GM12878 (cell line): ENCODE measurements at places on chromosomes 1 and 21. TPM values are rescaled to one million over a fixed set of nuclear protein-coding genes. Genes with fewer than 3 reads are reported as not detected.

- DNase-seq = no peak
Observed at GRCh38 chr1:162716123-162716522, 74.4 kb upstream of the HSD17B7 start.

DNA sequence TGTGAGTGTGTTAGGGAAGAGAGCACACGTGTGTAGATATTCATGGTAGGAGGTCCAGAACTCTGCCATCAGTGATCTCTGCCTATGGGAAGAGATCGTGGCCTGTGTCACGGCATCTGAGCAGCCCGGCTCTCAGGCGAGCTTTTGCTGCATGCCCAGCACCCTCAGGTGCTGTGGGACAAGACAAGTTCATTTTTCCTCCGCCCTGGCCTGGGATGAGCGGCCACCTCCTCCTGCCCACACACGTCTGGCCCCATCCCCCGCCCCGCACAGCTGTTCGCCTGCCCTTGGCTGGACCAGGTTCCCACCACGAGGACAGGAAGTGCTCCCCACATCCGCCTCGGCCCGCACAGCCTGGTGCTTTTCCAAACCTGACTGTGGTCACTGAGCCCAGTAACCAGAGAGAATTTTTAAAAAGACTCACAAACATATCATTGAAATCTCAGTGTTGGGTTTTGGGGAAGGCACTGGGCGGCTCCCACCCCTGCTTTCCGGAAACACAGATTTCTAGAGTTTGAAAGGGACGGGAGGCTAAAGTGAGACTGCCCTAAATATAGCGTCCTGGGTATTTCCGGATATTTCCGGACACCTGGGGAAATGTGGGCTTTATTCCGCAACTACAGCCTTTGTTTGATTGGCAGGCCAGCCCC, 18.0 kb downstream of the BMP8A start:
- DNase-seq = peak; percentile 54

DNA sequence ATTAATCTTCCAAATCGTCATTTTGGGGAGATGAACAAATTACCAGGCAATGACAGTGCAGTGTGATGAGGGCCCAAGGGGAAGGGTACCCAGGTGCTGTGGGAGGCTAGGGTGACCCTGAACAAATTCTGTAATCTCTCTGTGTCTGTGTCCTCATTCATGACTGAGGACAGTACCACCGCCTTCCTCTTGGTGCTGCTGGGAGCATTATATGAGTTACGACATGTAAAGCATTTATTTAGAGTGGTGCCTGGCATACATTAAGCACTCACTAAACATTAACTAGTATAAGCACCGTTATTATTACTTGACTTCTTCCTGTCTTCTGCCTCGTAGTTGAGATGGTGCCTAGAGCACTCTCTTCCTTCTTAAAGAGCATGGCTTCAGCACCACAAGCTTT, 468.2 kb upstream of the VAMP3 start:
- no peak for DNase-seq

DNA sequence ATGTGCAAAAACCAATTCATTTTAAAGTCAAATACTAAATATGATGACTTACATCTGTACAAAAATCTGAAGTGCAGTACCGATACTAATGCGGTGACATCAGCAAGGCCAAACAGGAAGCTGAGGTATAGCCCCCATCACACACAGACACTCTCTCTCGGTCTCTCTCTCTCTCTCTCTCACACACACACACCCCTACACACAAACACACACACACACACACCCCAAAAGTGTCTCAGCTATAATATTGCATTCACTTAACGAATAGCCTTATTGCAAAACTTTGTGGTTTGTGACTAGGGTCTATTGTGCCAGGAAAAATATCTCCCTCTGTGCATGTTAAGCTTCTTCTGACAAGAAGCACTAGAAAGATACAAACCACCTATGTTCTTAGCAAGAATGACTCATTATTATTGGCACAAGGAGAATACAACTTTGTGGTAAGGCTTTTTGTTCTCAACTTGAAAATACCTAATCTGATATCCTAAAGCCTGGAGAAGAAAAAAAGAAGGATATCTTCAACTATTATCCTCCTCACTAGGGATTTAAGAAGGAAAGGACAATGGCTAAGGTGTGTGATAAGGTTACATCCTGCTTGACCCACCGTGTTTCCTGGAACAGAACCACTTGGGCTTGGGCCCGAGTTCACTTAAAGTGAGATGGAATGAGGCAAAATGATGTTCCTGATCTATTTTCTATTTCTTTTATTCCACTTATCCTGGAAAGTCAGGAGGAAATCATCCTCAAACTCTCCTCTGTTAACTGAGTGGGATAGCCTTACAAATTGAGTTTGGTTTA, 107.1 kb downstream of the NIBAN1 start:
- DNase-seq = peak; percentile 79

DNA sequence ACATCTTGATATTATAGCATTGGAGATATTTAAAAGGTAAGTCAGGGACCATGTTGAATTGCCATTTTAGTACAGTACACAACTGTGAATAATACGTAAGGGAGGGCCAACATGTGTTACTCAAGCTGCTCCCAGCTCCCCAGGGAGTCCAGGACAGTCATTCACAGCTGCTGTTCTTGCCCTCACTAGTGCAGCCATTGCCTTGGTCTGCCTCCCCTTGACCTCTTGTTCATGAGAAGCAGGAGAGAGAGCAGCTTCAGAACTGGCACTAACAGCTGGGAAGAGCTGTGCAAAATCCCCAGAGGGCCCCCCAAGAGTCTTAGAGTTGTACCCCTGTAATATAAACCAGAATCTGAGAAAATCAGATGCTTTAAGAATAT, 16.4 kb downstream of the TCEANC2 start:
- DNase-seq = no peak

DNA sequence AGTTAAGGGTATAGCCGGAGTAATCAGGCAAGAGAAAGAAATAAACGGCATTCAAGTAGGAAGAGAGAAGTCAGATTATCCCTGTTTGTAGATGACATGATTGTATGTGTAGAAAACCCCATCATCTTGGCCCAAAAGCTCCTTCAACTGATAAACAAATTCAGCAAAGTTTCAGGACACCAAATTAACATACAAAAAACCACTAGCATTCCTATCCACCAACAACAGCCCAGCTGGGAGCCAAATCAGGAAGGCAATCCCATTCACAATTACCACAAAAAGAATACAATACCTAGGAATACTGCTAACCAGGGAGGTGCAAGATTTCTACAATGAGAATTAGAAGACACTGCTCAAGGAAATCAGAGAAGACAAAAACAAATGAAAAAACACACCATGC, 45.3 kb downstream of the MAST2 start:
- DNase-seq = no peak

DNA sequence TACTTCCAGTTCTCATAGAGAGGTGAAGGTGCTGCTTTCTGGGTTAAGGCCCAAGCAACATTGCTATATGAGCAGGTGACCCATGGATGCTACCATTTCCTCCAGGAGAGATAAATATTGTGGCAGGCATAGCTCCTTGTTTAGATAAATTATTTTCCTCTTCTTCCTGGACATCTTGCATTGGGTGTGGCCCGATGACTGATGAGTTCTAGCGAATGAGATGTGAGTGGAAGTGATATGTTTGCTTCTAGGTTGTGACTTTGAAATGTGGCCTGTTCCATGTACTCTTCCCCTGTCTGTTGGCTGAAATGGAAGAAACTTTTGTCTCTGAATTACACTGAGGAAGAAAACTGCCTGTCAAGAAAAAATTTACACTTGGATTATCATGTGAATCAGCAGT, 101.7 kb upstream of the FMN2 start:
- no peak for DNase-seq

DNA sequence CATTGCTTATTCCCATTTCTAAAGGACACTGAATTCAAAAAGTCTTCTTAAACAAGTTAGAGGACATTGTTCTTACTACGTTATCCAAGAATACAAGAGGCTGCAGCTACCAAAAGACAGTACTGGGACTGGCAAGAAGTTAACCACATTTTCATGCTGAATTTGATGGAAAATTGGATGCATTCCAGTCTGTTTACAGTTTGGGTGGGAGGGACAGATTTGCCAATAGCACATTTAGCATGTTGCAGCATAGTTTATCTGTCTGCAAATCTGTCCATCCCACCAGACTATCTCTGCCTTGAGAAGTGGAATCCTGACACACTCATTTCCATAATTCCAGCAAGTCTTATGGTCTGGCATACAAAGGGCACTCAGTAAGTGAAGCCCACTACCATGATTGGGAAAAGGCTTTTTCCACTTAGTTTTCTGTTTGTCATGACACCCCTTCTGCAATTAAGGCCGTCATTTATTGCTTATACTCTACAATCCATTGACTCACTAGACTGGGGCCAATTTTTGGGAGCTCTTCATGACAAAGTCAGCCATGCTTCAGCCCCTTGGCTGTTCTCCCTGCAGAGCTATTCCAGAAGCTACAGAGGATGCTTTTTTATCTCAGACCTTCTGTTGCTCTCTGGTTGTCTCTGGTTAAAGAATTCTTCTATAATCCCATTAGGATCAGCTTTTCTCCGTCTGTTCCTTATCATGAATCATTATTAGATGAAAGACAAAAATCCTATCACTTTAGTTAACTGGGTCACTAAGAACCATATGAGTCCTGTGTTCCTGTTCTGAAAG, 355.8 kb upstream of the PTBP2 start:
- DNase-seq = no peak

DNA sequence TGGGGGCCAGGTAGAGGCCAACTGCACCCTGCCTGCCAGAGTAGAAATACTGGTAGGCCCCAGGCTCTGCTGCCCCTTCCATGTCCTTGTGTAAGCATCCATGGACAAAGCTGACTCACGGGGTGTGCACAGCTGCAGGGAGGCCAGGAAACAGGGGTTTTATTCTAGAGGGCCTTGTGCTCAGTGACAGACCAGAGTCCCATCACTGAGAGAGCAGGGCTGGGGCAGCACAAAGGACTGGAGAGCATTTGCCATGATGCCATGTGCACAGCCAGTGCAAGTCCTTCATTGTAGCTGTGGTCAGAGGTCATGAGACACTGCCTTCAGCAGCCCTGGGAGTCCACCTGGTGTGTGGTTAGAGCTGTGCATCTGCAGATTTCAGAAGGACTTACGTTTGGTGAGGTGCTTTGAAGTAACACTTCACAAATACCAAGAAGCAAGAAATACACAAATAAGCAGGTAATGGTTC, 8.1 kb downstream of the ARF1 start:
- DNase-seq = no peak

The FCER1G gene
- polyA plus RNA-seq = 0.48 and 0.72 TPM in 2 replicates

The CENPF gene
- 90.9 and 93.7 TPM in 2 replicates for polyA plus RNA-seq

The AMY2B gene
- polyA plus RNA-seq = 1.5 and 2.9 TPM in 2 replicates

The DUSP10 gene
- 27.7 and 27.8 TPM in 2 replicates for polyA plus RNA-seq
